ENCODE measurements at places on chromosomes 4 and X. TPM values are rescaled to one million over a fixed set of nuclear protein-coding genes. Genes with fewer than 3 reads are reported as not detected.

The COL4A6 gene
- total RNA-seq, result 143 TPM

The HAND2 gene
- total RNA-seq, result 77.7 TPM

The F9 gene
- not detected for total RNA-seq

The BEX2 gene
- total RNA-seq, result 7.6 TPM

The TSPAN7 gene
- 38.3 TPM for total RNA-seq

The CDKL2 gene
- 3.3 TPM for total RNA-seq

The CFI gene
- total RNA-seq, result 9.9 TPM

The STATH gene
- total RNA-seq, result not detected

- H3K27ac ChIP-seq, result no peak overlapping the region
- H3K4me3 ChIP-seq, result no peak overlapping the region
- DNase-seq, result no peak
- H3K4me1 ChIP-seq, result no peaks in the 10 kb centered on the region
These were observed 30.7 kb downstream of the MAP7D3 start for GRCh38 chrX:136220540-136220939.

GRCh38 chrX:119686087-119686691 is 6.8 kb downstream of the SEPTIN6 start:
- peaks cover 42% of the 10 kb centered on the region for H3K4me1 ChIP-seq
- no peaks in the 10 kb centered on the region for H3K27me3 ChIP-seq
- H3K4me3 ChIP-seq, result no peak overlapping the region
- no peaks in the 10 kb centered on the region for H3K36me3 ChIP-seq
- H3K27ac ChIP-seq, result peak overlapping the region; percentile 79

DNA sequence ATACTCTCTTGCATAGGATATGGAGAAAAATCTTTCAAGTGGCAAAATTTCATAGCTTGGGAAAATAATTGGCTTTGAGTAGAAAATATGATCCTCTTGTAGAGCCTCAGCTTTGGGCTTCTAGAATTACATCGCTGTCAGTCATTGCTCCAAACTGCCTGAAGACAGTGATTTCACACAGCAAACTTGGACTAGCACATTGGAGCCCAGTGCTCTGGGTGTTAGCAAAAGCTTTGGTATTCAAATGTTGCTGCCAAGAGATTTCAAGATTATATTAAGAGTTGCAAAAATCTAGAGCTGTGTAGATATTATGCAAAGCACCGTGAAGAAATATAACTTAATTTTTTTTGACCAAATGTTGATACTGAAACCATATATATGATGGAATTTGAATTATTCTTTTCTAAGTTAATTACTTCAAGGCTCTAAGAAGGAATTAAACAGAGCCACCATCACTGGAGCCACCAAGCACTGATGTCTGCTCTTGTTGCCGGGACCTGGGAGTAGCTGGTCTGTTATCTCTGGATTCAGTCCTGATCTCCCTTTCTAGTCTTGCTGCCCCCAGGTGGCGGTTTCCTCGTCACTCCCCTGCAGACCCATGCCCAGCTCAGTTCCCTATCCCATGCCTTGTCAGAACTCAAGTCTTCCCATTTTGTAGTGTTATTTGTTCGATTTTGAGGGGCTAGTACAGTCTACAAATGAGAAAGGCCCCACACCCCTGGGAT is 260.7 kb upstream of the SFRP2 start:
- H3K4me1 ChIP-seq, result peaks cover 10% of the 10 kb centered on the region
- H3K27ac ChIP-seq, result no peak overlapping the region
- peak; percentile 89 for DNase-seq
- H3K36me3 ChIP-seq, result no peaks in the 10 kb centered on the region
- no peak overlapping the region for H3K4me3 ChIP-seq

- H3K27ac ChIP-seq, result no peak overlapping the region
- H3K4me1 ChIP-seq, result peaks cover 12% of the 10 kb centered on the region
- no peaks in the 10 kb centered on the region for H3K36me3 ChIP-seq
- H3K4me3 ChIP-seq, result no peak overlapping the region
- DNase-seq, result no peak
These were observed 530.4 kb upstream of the INTU start for GRCh38 chr4:127102361-127102760.

DNA sequence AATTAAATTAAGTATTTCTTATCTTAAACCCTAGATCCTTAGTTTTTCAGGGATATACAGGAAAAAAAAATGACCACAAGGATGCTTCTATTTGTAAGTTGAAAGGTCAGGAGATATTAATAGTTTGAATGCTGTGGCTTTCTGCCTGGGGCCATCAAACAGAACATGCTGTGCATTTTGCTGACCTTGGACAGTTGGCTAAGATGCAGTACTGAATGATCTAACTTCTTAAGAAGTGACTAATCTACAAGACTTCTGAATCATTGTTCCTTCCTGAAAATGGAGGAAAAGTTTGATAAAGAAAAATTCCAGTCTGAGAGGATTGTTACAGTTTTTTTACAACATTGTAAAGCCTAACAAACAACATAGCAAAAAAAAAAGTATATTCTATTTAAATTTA is 237.8 kb upstream of the JADE1 start:
- DNase-seq, result no peak
- peak overlapping the region; percentile 57 for H3K27ac ChIP-seq
- peaks cover 57% of the 10 kb centered on the region for H3K4me1 ChIP-seq

GRCh38 chr4:170080496-170080895 is 9.3 kb downstream of the AADAT start:
- DNase-seq, result no peak
- H3K4me3 ChIP-seq, result no peak overlapping the region
- H3K27ac ChIP-seq, result no peak overlapping the region
- no peaks in the 10 kb centered on the region for H3K4me1 ChIP-seq
- peaks cover 10% of the 10 kb centered on the region for H3K36me3 ChIP-seq
- H3K27me3 ChIP-seq, result no peaks in the 10 kb centered on the region

GRCh38 chr4:121690001-121690400 is 6.8 kb downstream of the ANXA5 start:
- H3K4me1 ChIP-seq, result peaks cover 83% of the 10 kb centered on the region
- no peak for DNase-seq
- no peak overlapping the region for H3K4me3 ChIP-seq
- no peaks in the 10 kb centered on the region for H3K27me3 ChIP-seq

- H3K27ac ChIP-seq, result no peak overlapping the region
- H3K27me3 ChIP-seq, result no peaks in the 10 kb centered on the region
- no peak overlapping the region for H3K4me3 ChIP-seq
- no peaks in the 10 kb centered on the region for H3K36me3 ChIP-seq
- peaks cover 49% of the 10 kb centered on the region for H3K4me1 ChIP-seq
These were observed 152.6 kb downstream of the AFAP1 start for GRCh38 chr4:7787067-7787466.

- H3K27me3 ChIP-seq, result no peaks in the 10 kb centered on the region
- no peak for DNase-seq
- no peaks in the 10 kb centered on the region for H3K36me3 ChIP-seq
- H3K4me3 ChIP-seq, result no peak overlapping the region
- H3K27ac ChIP-seq, result no peak overlapping the region
These were observed 2.3 kb downstream of the RFC1 start for GRCh38 chr4:39363773-39364393.

GRCh38 chrX:11566173-11566572 is 99.5 kb downstream of the ARHGAP6 start:
- H3K27me3 ChIP-seq, result no peaks in the 10 kb centered on the region
- H3K4me3 ChIP-seq, result no peak overlapping the region
- DNase-seq, result no peak
- no peak overlapping the region for H3K27ac ChIP-seq
- H3K4me1 ChIP-seq, result no peaks in the 10 kb centered on the region

DNA sequence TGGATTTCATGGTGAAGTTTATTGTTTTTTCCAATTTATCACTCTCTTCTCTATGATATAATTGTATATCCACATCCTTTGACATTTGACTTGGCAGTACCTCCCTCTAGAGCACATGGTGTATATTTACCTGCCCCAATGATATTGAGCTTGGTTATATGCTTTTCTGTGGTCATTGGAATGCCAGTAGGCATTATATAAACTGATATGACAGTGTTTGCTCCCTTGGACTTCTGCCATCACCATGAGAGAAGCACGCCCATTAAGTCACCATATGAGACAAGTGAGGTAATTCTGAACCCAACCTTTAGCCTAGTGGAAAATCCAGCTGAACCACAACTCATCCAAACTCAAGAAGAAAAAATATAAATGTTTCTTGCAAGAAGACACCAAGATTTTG is 2761.5 kb downstream of the ARAP2 start:
- H3K27me3 ChIP-seq, result no peaks in the 10 kb centered on the region
- DNase-seq, result no peak
- H3K36me3 ChIP-seq, result no peaks in the 10 kb centered on the region
- H3K27ac ChIP-seq, result no peak overlapping the region

DNA sequence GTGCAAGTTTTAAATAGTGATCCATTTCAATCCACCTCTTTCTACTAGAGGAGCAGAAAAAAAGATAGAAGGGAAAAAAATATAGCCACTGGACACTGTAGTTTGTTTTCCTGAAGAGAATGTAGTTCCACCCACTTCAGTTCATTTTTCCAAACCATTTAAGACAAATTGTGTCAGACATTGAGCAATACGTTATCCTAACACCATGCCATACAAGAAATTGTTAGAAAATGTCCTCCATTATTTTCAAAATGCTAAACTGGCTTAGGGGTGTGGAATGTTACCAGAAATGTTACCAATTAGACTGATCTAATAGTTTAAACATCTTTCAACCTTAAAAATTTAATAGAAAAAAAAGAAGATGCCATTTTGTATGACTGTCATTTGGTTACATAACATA is 48.6 kb upstream of the ETNPPL start:
- no peaks in the 10 kb centered on the region for H3K27me3 ChIP-seq
- no peak overlapping the region for H3K4me3 ChIP-seq
- no peak overlapping the region for H3K27ac ChIP-seq
- DNase-seq, result no peak
- H3K4me1 ChIP-seq, result no peaks in the 10 kb centered on the region

DNA sequence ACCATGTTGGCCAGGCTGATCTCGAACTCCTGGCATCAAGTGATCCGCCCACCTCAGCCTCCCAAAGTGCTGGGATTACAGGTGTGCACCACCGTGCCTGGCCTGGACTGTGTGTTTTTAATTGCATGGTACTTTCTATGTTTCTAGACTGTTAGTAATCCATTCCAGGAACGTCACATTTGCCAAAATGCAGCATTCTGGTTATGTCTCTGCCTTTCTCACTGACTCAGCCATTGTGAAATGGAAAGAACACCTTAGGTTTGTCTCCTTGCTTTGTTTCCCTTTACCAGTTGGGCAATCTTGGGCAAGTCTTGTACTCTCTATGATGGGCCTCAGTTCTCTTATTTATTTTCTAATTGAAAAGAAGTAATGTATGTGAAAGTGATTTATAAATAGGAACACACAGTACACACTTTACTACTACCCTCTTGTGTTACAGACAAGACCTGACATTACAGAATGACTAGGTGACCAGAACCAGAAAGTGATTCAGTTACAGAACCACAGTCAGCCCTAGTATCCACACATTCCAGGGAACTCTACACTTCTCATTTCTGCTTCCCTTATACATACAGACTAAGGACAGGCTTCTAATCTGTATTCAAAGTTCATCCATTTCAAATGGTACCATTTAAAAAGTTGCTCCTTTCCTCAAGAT is 187.1 kb downstream of the MGST2 start:
- H3K36me3 ChIP-seq, result no peaks in the 10 kb centered on the region
- no peak for DNase-seq
- no peaks in the 10 kb centered on the region for H3K27me3 ChIP-seq
- H3K4me1 ChIP-seq, result peaks cover 22% of the 10 kb centered on the region
- no peak overlapping the region for H3K27ac ChIP-seq
- H3K4me3 ChIP-seq, result no peak overlapping the region

- no peaks in the 10 kb centered on the region for H3K27me3 ChIP-seq
- H3K4me3 ChIP-seq, result peak overlapping the region; percentile 86
- H3K4me1 ChIP-seq, result peaks cover 43% of the 10 kb centered on the region
- DNase-seq, result no peak
- H3K36me3 ChIP-seq, result no peaks in the 10 kb centered on the region
- H3K27ac ChIP-seq, result peak overlapping the region; percentile 91
These were observed 1.0 kb downstream of the RASGEF1B start for GRCh38 chr4:81470456-81471297.

DNA sequence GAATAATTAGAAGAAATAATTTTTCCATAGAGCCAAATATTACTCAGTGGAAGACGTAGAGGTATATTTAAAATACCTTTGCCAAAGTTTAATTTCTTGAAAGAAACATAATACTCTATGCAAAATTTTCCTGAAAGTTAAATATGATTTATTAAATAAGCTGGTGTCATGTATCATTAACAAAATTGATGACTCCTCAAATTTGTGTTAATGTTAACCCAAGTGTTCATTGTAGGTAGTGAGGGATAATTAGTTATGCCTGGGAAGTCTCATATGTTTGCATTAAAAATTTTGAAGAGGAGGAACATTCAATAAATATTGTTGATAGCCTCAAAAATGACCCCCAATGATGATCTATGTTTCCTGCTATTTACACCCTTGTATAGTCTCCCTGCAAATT is 292.7 kb upstream of the AMOT start:
- DNase-seq, result no peak
- H3K4me1 ChIP-seq, result no peaks in the 10 kb centered on the region
- no peaks in the 10 kb centered on the region for H3K27me3 ChIP-seq
- no peak overlapping the region for H3K4me3 ChIP-seq
- no peak overlapping the region for H3K27ac ChIP-seq
- no peaks in the 10 kb centered on the region for H3K36me3 ChIP-seq

GRCh38 chrX:77431227-77431626 is 16.0 kb upstream of the FGF16 start:
- H3K27me3 ChIP-seq, result no peaks in the 10 kb centered on the region
- H3K4me1 ChIP-seq, result no peaks in the 10 kb centered on the region
- no peaks in the 10 kb centered on the region for H3K36me3 ChIP-seq
- no peak overlapping the region for H3K4me3 ChIP-seq

- H3K27ac ChIP-seq, result no peak overlapping the region
- H3K36me3 ChIP-seq, result no peaks in the 10 kb centered on the region
- no peaks in the 10 kb centered on the region for H3K4me1 ChIP-seq
- no peaks in the 10 kb centered on the region for H3K27me3 ChIP-seq
These were observed 316.7 kb downstream of the ANTXR2 start for GRCh38 chr4:79756140-79756895.

DNA sequence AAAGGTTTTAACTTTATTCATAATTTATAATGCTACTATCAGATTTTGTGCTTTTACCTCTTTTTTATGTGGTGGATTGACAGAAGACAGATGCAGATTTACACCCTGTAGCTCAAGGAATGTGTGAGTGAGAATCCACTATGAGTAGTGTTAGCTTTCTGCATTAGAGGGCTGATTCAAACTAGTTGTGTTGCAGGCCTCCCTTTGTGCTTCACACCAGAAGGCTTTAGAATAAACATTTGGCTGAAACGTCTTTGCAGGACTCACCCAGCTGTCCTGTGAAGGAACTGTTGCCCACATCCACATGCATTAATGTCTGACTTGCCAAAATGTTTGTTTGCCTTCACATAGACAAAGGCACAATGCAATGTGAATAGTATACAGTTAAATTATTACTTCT is 127.0 kb downstream of the PCDH7 start:
- peaks cover 20% of the 10 kb centered on the region for H3K4me1 ChIP-seq
- no peak overlapping the region for H3K4me3 ChIP-seq
- DNase-seq, result no peak
- no peak overlapping the region for H3K27ac ChIP-seq
- no peaks in the 10 kb centered on the region for H3K27me3 ChIP-seq

- H3K27me3 ChIP-seq, result no peaks in the 10 kb centered on the region
- H3K4me1 ChIP-seq, result no peaks in the 10 kb centered on the region
- H3K4me3 ChIP-seq, result no peak overlapping the region
- H3K27ac ChIP-seq, result no peak overlapping the region
- DNase-seq, result no peak
These were observed 503.5 kb upstream of the ARX start for GRCh38 chrX:25519258-25519657.

Data from esophagus muscularis mucosa (tissue), 4 donors.